ENCODE measurements at places on chromosomes 6 and 20.

DNA sequence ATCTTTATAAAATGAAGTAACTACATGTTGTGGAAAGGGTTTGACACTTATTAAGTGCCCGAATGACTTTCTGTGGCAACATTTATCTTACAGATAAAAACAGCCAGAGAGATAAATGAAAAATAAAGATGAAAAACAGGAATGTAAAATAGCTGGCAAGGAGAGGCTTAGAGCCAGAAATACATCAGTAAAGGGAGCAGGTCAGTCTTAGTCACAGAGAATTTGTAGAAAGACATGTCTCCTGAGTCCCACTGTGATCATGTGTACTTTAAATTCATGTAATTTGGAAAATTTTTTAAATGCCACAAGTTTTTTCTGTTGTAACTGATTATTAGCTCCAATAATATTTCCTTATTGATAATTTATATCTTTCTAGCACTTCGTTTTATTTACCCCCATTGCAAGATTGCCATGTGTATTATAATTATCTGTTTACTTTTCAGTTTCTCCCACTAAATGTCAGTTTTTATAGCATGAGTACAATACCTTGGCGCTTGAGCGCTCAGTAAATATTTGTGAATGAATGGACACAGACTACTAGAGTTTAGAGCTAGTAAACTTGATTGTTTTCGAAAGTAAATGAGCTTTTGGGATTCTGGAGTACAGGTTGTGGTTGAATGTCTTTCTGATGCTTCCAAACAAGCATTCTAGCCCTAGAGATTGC, 15.2 kb downstream of the TAB2 start:
- DNase-seq = no peak

DNA sequence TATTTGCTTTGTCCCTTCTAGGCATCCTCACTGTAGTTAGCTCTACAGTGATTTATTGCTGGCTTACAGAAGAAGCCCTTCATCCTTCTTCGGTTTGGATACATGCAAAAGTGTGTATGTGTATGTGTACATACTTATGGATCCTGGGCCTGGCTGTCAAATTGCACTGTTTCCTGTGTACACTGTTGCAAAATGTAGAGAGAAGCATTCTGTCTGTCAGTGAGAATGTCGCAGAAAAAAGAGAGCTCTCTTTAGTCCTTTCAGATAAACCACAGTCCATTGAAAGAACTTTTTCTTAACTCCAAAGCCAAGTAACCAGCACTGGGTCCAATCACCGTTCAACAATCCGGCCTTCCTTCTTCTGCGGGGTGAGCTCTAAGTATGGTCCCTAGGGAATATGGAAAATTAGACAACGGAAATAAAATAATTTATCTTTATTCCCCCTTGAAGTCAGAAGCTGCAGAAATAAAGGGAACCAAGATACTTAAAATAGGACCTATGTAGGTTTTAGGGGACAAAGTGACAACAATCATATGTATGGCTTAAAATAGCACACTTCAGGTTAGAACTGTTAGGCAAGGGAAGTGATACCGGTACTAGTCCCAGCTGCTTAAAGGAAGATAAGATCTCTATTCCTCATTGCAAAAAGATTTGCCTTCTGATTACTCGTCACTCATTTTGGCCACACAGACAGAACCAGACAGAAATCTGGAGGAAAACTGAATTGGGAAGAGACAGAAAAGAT, 107.0 kb downstream of the CD83 start:
- no peak for DNase-seq

- DNase-seq = no peak
Observed at GRCh38 chr20:53154540-53154939, 182.4 kb downstream of the TSHZ2 start.

DNA sequence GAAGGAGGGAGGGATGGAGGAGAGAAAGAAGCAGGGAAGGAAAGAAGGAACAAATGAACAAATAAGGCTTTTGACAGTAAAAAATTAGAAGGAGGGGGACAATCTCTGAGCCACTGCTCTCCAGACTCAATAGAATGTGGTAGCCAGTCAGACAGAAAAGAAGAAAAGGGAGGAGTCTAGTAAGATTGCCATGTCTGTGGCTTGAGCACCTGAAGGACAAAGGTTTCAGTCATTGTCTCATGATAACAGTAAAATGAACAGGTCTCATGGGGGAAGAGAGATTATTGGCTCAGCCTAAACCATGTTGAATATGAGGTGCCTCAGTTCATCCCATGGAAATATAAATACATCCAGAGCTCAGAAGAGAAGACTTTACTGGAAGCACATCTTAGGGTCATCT, 14.0 kb upstream of the LOC128125822 start:
- no peak for DNase-seq

GRCh38 chr6:134233180-134233955, 84.5 kb downstream of the SGK1 start:
- DNase-seq = no peak

GRCh38 chr6:35058865-35059522, 82.1 kb downstream of the TCP11 start:
- no peak for DNase-seq

DNA sequence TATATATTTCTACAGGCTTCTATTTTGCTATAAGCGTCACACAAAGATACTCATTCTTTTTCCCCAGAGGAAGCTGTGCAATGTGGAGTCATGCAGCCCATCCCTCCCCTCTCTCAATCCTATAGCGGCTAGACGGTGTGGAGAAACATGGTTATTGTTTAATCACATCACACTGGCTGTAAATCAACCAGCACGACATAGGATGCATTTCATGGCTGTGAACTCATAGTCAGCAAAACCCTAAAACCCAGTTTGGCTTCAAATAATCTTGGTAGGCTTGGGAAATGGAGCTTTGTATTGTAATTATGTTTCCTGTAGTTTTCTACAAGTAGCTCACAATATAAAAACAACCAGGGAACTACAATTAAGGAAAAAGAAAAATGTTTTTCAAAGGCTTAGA, 16.8 kb downstream of the FOXC1 start:
- DNase-seq = no peak

- no peak for DNase-seq
Observed at GRCh38 chr6:51719297-51719696, 368.1 kb downstream of the PKHD1 start.

DNA sequence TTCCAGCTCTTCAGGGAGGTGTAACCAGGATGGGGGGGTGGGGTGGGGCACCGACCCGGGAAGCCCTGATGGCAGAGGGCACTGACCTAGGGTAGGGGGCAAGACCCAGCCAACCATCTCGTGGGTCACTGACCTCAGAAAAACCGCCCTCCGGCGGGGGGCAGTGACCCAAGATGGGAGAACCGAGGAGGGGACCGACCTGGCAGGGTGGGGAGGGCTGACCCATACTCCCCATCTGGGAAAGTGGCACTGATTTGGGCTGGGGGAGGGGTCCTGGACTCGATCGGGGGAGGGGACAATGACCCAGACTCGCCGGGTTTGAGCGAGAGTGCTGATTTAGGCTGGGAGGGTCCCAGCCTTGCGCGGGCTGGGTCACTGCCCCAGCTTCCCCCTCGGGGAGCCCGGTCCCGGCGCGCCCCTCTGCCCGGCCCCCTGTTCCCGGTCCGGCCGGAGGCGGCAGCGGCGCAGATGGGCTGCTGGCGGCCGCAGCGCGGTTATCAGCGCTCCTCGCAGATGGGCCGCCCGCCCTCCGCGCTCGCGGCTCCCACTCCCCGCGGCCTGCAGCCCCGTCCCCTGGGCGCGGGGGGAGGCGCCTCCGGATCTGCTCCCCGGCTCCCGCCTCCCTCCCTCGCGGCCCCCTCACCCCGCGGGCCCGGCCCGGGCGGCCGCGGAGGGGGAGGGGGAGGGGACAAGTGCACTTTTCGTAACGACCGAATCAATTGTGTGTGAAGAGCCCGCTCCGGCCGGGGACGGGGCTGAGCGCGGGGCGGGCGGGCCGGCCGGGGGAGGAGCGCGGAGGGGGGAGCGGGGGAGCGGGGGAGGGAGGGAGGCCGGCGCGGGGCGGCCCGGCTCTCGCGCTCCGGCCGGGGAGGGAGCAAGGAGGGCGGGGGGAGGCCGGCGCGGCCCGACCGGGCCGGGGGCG, 2.2 kb downstream of the NOL4L start:
- no peak for DNase-seq
